PC-9 (cell line): ENCODE measurements at places on chromosomes 4 and X. TPM values are rescaled to one million over a fixed set of nuclear protein-coding genes. Genes with fewer than 3 reads are reported as not detected.

DNA sequence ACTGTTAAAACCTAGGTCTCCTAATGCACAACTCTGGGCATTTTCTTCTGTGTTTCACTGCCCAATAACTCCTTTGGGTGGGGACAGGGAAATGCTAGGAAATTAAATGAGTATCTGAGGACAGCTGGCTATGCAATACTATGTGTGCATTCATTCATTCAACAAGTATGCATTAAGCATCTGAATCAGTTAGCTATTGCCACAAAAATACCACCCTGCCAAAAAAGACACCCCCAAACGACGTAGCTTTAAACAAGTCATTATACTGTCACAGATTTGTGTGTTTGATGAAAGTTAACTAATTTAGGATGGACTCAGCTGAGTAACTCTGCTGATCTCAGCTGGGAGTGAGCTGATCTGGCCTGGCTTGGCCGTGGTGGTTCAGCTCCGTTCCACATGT, 29.8 kb upstream of the PTCHD1 start:
- no peak overlapping the region for H3K4me3 ChIP-seq
- no peaks in the 10 kb centered on the region for H3K4me1 ChIP-seq
- no peaks in the 10 kb centered on the region for H3K36me3 ChIP-seq
- H3K27ac ChIP-seq: no peak overlapping the region
- no peak for DNase-seq

- no peaks in the 10 kb centered on the region for H3K4me1 ChIP-seq
- no peak for DNase-seq
- no peaks in the 10 kb centered on the region for H3K27me3 ChIP-seq
- H3K36me3 ChIP-seq: no peaks in the 10 kb centered on the region
Observed at GRCh38 chr4:115042496-115042895, 70.9 kb downstream of the NDST4 start.

Gene SORCS2
- total RNA-seq: 20.7 and 25.8 TPM in 2 replicates

DNA sequence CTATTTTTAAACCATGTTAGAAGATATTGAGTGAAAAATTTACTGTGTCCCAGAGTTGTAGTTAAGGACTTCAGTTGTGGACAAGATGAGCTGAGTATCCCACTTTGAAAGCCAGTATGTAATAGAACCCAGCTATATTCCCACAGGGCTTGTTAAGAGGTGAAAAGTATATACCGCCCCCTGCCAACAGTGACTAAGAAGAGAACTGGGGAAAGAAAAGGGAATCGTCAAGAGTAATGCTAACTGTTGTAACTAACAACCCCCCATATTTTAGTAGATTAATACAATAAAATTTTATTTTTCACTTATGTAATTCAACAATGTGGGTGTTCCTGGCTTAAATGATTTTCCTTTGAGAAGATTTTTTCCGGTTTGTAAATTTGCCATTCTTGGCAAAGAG, 250.4 kb upstream of the GIMD1 start:
- H3K27me3 ChIP-seq: no peaks in the 10 kb centered on the region
- H3K27ac ChIP-seq: no peak overlapping the region
- H3K36me3 ChIP-seq: no peaks in the 10 kb centered on the region

DNA sequence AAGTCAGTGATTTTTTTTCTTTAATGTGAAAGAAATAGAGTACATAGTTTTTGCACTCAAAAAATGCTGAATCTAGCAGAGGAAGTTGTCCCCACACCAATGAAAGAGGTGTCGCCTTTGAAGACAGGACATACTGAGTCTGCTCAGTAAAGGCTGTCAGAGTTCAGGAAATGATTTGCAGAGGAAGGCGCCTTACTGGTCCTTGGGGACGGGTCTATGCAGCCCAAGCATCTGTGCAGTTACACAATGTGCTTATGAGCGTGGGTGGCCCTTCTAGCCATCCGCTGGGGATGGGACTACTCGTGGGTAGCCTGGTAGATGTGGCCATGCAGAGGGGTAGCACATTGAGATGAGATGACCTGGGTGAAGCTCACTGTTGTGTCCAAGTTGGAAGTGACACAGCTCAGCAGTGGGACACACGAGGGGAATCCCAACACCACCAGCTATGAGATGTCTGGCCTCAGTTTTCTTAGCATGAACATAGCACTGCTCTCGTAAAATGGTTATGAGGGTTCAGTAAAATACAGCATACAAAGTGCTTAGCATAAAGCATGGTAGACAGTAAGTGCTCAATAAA, 116.5 kb upstream of the RBPJ start:
- no peak overlapping the region for H3K4me3 ChIP-seq
- no peaks in the 10 kb centered on the region for H3K27me3 ChIP-seq
- no peak for DNase-seq
- no peaks in the 10 kb centered on the region for H3K36me3 ChIP-seq
- no peak overlapping the region for H3K27ac ChIP-seq

Gene LRP2BP
- total RNA-seq: 0.85 and 0.90 TPM in 2 replicates

GRCh38 chr4:205097-205756, 80.9 kb downstream of the ZNF718 start:
- no peaks in the 10 kb centered on the region for H3K4me1 ChIP-seq
- no peak overlapping the region for H3K4me3 ChIP-seq
- no peak overlapping the region for H3K27ac ChIP-seq
- H3K36me3 ChIP-seq: no peaks in the 10 kb centered on the region
- no peak for DNase-seq
- no peaks in the 10 kb centered on the region for H3K27me3 ChIP-seq

DNA sequence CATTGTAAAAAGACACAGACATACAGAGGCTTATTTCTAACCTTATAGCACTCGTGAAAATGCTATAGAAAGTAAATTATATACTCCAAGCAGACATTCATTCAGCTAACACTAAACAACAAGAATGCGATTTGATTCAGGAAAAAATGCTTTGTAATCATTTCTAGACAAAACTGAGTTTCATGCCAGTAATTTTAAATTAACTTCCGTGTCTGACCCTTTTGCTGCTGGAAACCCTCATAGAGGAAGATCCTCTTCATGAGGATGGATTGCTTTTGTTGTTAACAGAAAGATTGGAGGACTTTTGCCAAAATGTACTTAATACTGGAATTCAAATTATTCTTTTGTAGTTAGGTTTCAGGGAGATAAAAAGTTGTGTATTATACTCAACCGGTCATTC, 43.3 kb downstream of the GUCY1A1 start:
- H3K27ac ChIP-seq: no peak overlapping the region
- H3K4me3 ChIP-seq: no peak overlapping the region
- no peaks in the 10 kb centered on the region for H3K36me3 ChIP-seq
- no peak for DNase-seq

DNA sequence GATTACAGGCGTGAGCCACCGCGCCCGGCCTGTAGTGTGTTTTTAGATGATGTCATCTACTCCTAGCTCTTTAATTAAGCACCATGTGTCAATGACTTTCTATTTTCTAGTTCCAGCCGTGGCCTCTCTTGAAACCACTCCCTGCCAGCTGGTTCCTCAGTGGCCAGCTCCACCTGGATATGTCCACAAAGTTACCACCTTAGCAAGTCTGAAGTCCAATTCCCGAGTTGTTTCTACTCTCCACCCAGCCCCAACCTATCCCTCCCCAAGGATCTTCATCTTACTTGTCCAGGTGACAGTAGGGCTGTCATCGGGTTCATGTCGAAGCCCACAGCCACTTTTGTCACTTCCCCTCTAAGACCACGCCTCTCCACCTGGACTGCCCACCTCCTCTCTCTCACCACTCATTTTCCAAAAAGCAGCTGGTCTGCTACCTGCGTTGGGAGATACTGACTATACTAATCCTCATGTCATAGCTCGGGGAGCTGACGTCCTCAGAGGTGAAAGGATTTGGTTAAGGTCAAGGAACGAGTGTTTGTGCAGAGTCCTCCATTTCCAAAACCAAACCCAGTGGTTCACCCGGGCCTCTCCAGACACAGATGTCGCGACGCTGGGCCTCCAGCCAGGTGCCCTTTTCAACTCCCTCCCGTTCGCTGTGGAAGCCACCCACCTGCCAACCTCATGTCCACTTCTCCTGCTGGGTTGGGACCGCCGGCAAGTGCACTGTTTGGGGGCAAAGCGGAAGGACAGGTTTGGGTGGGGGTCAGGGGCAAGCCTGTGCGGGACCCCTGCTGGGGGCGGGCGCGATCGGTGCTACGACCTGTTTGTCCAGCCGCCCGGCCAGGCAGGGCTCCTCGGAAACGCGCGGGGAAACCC, 704 bp downstream of the FAM3A start:
- H3K4me1 ChIP-seq: no peaks in the 10 kb centered on the region
- no peak for DNase-seq
- no peaks in the 10 kb centered on the region for H3K27me3 ChIP-seq
- peak overlapping the region; percentile 72 for H3K4me3 ChIP-seq

Gene SH3D19
- total RNA-seq: 40.0 and 41.7 TPM in 2 replicates

GRCh38 chrX:65723706-65724105, 56.3 kb downstream of the MSN start:
- no peaks in the 10 kb centered on the region for H3K36me3 ChIP-seq
- no peak overlapping the region for H3K27ac ChIP-seq
- H3K27me3 ChIP-seq: no peaks in the 10 kb centered on the region
- no peak for DNase-seq
- H3K4me1 ChIP-seq: no peaks in the 10 kb centered on the region

Gene AKAP4
- total RNA-seq: not detected in 2 replicates

- no peaks in the 10 kb centered on the region for H3K27me3 ChIP-seq
- peak overlapping the region; percentile 47; the same call in 1 of the 2 replicates for H3K4me3 ChIP-seq
- H3K4me1 ChIP-seq: peaks cover 8% of the 10 kb centered on the region; the same call in 1 of the 2 replicates
- DNase-seq: no peak
Observed at GRCh38 chrX:40103565-40104323, 6.0 kb upstream of the BCOR start.

DNA sequence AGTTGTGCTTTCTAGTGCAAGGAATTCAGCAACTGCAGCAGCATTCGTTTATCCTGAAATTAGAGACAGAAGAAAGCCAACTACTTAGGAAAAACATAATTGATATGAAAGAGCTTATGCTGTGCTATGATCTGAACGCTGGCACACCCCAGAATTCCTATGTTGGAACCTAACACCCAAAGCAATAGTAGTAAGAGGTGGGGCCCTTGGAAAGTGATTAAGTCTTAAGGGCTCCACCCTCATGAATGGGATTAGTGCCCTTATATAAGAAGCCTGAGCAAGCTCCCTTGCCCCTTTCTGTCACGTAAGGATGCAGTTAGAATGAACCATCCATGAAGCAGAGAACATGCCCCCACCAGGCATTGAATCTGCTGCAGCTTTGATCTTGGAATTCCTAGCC, 5.4 kb upstream of the LSM6 start:
- no peak overlapping the region for H3K4me3 ChIP-seq
- H3K27me3 ChIP-seq: no peaks in the 10 kb centered on the region
- H3K36me3 ChIP-seq: no peaks in the 10 kb centered on the region

Gene USP26
- not detected in 2 replicates for total RNA-seq

Gene UGT2B17
- not detected in 2 replicates for total RNA-seq

GRCh38 chr4:92791871-92792440, 488.2 kb downstream of the GRID2 start:
- no peaks in the 10 kb centered on the region for H3K36me3 ChIP-seq
- no peaks in the 10 kb centered on the region for H3K27me3 ChIP-seq
- H3K4me3 ChIP-seq: no peak overlapping the region
- no peak overlapping the region for H3K27ac ChIP-seq
- no peaks in the 10 kb centered on the region for H3K4me1 ChIP-seq
- DNase-seq: no peak
